ENCODE measurements at places on chromosomes 7 and 10.

- peaks cover 93% of the 10 kb centered on the region for H3K27me3 ChIP-seq
- no peak overlapping the region for H3K27ac ChIP-seq
- H3K4me3 ChIP-seq = no peak overlapping the region
Measured at GRCh38 chr10:49151025-49151445, 17.2 kb upstream of the FAM170B start.

DNA sequence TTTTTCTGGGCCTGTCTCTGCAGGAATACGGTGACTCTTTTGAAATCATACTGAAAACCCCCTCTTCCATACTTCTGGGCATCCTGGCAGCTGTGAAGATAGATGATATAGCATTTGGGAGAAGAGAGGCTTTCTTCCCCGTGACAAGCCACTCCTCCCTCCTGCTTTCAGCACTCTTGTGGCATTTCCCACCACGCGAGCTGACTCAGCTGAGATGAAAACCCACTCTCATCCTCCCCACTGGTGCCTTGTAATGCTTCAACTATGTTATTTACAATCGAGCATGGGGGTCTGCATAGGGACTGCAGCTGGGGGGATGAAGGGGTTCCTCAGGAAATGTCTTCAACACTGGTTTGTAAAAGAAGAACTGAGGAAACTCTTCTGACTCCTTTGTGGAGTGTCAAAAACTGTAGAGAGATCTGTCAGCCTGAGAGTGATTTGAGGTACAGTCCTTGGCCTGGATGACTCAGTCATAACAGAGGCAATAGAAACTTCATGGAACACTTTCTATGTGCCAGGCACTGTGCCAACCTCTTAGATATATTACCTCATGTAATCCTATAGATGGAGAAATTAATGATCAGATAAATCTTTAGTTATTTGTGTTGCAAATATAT lies 1.7 kb upstream of the TBATA start:
- H3K36me3 ChIP-seq = no peaks in the 10 kb centered on the region
- no peak for DNase-seq
- H3K4me1 ChIP-seq = no peaks in the 10 kb centered on the region
- no peak overlapping the region for H3K4me3 ChIP-seq

GRCh38 chr10:61390851-61391250 lies 62.3 kb downstream of the TMEM26 start:
- H3K27me3 ChIP-seq = peaks cover 15% of the 10 kb centered on the region
- H3K4me3 ChIP-seq = no peak overlapping the region
- H3K4me1 ChIP-seq = no peaks in the 10 kb centered on the region
- no peaks in the 10 kb centered on the region for H3K36me3 ChIP-seq

- H3K36me3 ChIP-seq = peaks cover 67% of the 10 kb centered on the region
- no peak for DNase-seq
- no peaks in the 10 kb centered on the region for H3K27me3 ChIP-seq
- H3K4me3 ChIP-seq = no peak overlapping the region
- peaks cover 20% of the 10 kb centered on the region for H3K4me1 ChIP-seq
- no peak overlapping the region for H3K27ac ChIP-seq
Measured at GRCh38 chr7:36298106-36298505, 91.6 kb upstream of the ANLN start.

DNA sequence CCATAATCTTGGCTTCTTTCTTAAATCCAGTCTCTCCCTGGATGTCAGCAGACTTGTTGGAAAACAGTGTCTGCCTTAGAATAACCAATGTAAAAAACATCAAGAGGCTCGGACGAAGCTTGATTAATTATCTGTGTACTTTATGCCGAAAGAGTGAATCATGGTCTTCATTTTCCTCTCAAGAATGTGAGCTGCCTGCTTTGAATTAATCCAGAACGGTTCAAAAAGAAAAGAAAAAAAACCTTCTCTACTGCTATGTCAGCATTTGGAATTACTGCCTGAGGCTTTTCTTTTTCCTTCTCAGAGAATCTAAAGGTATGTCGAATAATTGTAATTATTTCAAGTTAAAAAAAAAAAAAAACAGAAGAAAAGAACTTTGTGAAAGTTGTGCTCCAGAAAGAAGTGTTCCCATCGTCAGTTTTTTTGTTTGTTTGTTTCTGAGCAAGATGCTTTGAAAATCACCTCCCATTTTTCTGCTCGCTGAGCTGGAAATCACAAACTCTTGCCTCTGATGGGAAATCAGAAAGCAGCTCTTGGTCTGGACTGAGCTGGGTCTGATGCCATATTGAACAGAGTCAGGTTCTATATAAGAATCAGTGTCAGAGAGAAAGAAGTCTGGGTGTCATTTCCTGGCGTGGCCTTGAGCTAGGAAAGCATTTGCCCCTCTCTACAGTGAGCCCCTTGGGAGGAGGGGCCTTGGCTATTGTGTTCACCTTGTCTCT lies 20.2 kb downstream of the PLPP4 start:
- H3K36me3 ChIP-seq = no peaks in the 10 kb centered on the region
- no peak overlapping the region for H3K4me3 ChIP-seq
- peaks cover 49% of the 10 kb centered on the region for H3K27me3 ChIP-seq
- DNase-seq = no peak
- H3K27ac ChIP-seq = no peak overlapping the region
- H3K4me1 ChIP-seq = no peaks in the 10 kb centered on the region

DNA sequence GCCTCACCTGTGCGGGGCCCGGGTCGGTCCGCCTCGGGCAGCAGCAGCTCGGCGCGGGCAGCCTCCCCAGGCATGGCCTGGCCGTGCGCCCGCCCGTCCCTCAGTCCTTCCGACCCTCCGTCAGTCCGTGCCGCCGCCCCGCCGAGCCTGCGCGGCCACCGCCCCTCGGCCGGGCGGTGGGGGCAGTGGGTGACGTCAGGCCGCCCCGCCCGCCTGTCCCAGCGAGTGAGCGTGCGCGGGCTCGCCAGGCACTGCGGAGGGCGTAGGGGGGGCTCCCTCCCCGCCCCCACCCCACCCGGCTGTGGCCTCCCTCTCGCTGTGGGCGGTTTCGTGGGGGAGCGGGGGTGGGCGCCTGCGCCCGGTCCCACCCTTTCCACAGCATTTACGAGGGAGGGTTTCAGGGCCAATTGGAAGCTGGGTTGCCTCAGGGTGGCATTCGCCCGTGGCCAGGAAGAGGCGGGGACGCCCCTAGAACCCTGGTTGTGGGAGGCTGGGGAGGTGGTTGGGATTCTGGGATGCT lies at the start of gene NACAD:
Gene NACAD, minus strand, starts transcription at position 149 of the 520 bp plus-strand sequence. Its CDS starts 75 bp downstream, at position 74.
- DNase-seq = no peak
- peaks cover 70% of the 10 kb centered on the region for H3K27me3 ChIP-seq
- peaks cover 15% of the 10 kb centered on the region for H3K36me3 ChIP-seq
- H3K27ac ChIP-seq = peak within 1 kb of the TSS; percentile 38

DNA sequence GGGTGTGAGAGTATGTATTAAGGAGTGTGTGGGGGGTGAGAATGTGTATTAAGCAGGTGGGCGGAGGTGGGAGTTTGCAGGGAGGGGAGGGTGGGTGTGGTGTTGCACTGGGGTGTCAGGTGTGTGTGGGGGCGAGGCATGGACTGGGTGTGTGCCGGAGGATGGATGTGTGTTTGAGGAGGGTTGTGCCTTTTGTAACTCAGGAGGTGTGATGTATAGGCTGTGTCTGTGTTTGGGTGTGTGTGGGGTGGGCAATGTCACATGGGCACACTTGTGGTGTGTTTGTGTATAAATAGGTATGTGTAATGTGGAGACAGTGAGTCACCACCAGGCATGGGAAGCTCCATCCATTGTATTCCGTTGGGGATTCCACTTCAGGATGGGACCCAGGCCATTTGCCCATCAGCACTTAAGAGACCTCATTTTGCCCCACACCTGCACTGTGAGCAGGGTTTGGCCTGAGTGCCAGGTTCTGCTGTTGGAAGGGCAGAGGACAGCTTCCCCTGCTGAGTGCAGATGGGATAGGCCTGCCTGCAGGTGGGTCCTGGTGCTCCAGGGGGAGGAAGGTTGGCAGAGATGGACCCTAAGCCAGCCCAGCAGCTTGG lies 5.8 kb downstream of the UNC5B start:
- no peak for DNase-seq
- peak overlapping the region; percentile 46 for H3K27ac ChIP-seq
- peaks cover 7% of the 10 kb centered on the region for H3K36me3 ChIP-seq

- DNase-seq = no peak
- no peaks in the 10 kb centered on the region for H3K36me3 ChIP-seq
- H3K27ac ChIP-seq = no peak overlapping the region
- H3K4me3 ChIP-seq = no peak overlapping the region
- H3K27me3 ChIP-seq = no peaks in the 10 kb centered on the region
Measured at GRCh38 chr7:141460781-141461715, 90.2 kb upstream of the AGK start.

- no peaks in the 10 kb centered on the region for H3K4me1 ChIP-seq
- no peaks in the 10 kb centered on the region for H3K36me3 ChIP-seq
- H3K4me3 ChIP-seq = no peak overlapping the region
- H3K27me3 ChIP-seq = peaks cover 15% of the 10 kb centered on the region
- H3K27ac ChIP-seq = no peak overlapping the region
Measured at GRCh38 chr10:127649642-127650041, 87.3 kb upstream of the FOXI2 start.

DNA sequence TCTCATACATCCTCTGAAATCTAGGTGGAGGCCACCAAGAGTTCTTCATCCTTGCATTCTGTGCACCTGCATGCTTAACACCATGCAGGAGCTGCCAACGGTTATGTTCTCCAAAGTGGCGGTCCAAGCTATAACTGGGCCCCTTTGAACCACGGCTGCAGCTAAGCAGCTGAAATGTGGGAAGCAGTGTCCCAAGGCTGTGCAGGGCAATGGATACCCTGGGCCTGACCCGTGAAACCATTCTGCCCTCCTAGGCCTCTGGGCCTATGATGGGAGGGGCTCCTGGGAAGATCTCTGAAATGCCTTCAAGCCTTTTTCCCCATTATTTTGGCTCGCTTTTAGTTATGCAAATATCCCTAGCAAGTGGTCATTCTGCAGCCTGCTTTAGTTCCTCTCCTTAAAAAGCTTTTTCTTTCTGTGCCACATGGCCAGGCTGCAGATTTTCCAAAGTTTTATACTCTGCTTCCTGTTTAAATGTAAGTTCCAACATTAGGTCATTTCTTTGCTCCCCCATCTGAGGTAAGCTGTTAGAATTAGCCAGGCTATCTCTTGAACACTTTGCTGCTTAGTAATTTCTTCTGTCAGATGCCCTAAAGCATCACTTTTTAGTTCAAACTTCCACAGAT lies 7.7 kb upstream of the GTPBP4 start:
- no peak overlapping the region for H3K27ac ChIP-seq
- no peaks in the 10 kb centered on the region for H3K27me3 ChIP-seq

DNA sequence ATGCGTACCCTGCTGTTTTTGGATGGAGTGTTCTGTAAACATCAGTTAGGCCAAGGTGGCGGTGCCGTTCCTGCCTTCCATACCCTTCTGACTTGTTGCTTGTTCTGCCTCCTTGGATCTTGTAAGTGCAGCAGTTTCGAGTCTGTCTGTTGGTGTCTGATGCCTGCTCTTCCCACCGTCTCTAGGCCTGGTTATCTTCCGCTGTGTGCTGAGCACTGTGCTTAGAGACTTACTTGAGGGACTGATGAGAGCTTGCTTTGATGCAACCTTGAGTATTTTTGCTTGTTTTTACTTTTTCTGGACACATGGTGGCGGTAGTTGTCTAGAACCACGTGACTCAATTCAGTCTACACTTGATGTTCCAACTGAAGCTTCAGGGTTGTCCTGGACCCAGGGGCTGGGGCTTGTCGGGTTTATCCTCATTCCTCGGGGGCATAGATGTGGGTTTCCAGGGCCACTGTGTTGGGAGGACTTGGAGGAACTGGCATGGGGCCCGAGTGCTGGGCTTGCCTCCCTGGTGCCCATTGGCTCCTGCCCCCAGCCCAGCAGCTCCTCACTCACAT lies 14.4 kb upstream of the SPRN start:
- H3K4me3 ChIP-seq = no peak overlapping the region
- DNase-seq = no peak
- H3K27ac ChIP-seq = no peak overlapping the region
- H3K4me1 ChIP-seq = peaks cover 9% of the 10 kb centered on the region
- H3K36me3 ChIP-seq = no peaks in the 10 kb centered on the region

DNA sequence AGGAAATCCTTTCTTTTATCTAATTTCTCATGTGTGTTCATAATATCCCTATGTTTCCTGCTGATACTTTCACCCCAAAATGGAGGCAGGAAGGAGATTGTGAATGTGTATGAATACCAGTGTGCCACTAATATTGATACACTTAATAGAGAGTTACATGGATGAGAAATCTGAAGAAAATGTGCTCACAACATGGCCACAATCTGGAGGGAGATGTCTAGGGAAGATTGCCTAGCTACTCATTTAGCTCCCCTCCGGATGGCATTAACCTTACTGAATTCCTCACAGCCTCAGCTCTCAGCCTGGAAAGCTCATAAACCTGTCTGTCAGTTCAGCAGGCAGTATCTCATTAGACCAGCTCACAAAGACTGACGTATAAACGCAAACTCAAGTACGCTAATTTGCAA lies 23.4 kb upstream of the DMTF1 start:
- H3K27me3 ChIP-seq = no peaks in the 10 kb centered on the region
- no peak for DNase-seq
- no peaks in the 10 kb centered on the region for H3K4me1 ChIP-seq
- no peaks in the 10 kb centered on the region for H3K36me3 ChIP-seq
- no peak overlapping the region for H3K27ac ChIP-seq

GRCh38 chr7:124120911-124121310 lies 88.0 kb upstream of the TMEM229A start:
- no peaks in the 10 kb centered on the region for H3K36me3 ChIP-seq
- no peak for DNase-seq
- no peak overlapping the region for H3K27ac ChIP-seq
- no peaks in the 10 kb centered on the region for H3K27me3 ChIP-seq
- H3K4me1 ChIP-seq = no peaks in the 10 kb centered on the region

- peaks cover 10% of the 10 kb centered on the region for H3K4me1 ChIP-seq
- peak overlapping the region; percentile 76 for H3K4me3 ChIP-seq
- H3K36me3 ChIP-seq = peaks cover 25% of the 10 kb centered on the region
Measured at GRCh38 chr10:22712211-22712955, 2.0 kb downstream of the PIP4K2A start.

DNA sequence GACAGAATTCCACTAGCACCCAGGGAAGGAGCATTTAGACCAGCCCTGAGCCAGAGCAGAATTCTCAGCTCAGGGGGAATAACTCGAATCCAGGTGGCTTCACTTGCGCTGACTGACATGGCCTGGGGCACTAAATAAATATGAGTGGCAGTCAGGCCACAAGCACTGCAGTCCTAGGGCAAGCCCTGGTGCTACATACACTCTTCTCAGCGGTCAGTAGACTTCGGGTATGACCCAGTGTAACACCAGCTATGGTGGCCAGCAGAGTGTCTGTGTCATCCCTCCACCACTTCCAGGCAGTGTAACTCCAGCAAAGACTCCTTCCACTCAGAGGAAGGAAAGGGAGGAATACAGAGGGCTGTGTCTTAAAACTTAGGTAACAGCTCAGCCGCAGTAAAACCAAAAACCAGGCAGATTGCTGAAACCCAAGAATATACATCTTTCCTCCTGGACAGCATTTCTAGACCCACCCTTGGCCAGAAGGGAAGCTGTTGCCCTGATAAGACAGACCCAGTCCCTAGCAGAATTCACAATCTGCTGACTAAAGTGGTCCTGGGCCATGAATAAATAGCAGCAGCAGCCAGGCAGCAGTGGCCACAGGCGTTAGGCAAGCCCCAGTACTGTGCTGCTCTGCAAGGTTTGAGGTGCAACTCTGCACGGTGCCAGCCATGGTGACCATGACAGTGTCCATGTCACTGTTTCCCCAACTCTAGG lies 77.0 kb downstream of the SNX13 start:
- H3K27ac ChIP-seq = no peak overlapping the region
- H3K36me3 ChIP-seq = peaks cover 18% of the 10 kb centered on the region
- no peaks in the 10 kb centered on the region for H3K27me3 ChIP-seq
- H3K4me1 ChIP-seq = no peaks in the 10 kb centered on the region
- no peak overlapping the region for H3K4me3 ChIP-seq

GRCh38 chr10:22244001-22244400 lies 26.2 kb upstream of the EBLN1 start:
- H3K4me1 ChIP-seq = peaks cover 23% of the 10 kb centered on the region
- H3K27ac ChIP-seq = no peak overlapping the region
- peaks cover 8% of the 10 kb centered on the region for H3K36me3 ChIP-seq
- peak; percentile 11 for DNase-seq
- H3K27me3 ChIP-seq = no peaks in the 10 kb centered on the region

GRCh38 chr10:69515699-69516259 lies 57.4 kb downstream of the NEUROG3 start:
- peak overlapping the region; percentile 31 for H3K27ac ChIP-seq
- peak; percentile 86 for DNase-seq
- H3K27me3 ChIP-seq = no peaks in the 10 kb centered on the region
